OCI-LY7 (cell line): ENCODE measurements at places on chromosomes 6 and 20. TPM values are rescaled to one million over a fixed set of nuclear protein-coding genes. Genes with fewer than 3 reads are reported as not detected.

Gene FAM217B
- total RNA-seq, result 26.2 and 28.3 TPM in 2 replicates

Gene HLA-DRB5
- total RNA-seq, result 5.0 and 6.1 TPM in 2 replicates

Gene STMND1
- not detected in 2 replicates for total RNA-seq

Gene LAMA2
- total RNA-seq, result not detected in 2 replicates

Gene LY6G6F
- not detected in 2 replicates for total RNA-seq

Gene NDUFAF4
- 75.9 and 80.4 TPM in 2 replicates for total RNA-seq
